ENCODE measurements at places on chromosomes 5 and 9. TPM values are rescaled to one million over a fixed set of nuclear protein-coding genes. Genes with fewer than 3 reads are reported as not detected.

The OLFML2A gene
- not detected for total RNA-seq

The PDE8B gene
- total RNA-seq: not detected

The SLC6A18 gene
- total RNA-seq: not detected

The DOCK8 gene
- total RNA-seq: 101 TPM

The CETN3 gene
- 37.5 TPM for total RNA-seq

The CAMK4 gene
- 51.3 TPM for total RNA-seq

The GCNT4 gene
- 3.3 TPM for total RNA-seq

The STPG3 gene
- total RNA-seq: not detected

The TCF7 gene
- total RNA-seq: 229 TPM

The IFNK gene
- not detected for total RNA-seq

The FOXD4L3 gene
- 0.18 TPM for total RNA-seq

The EQTN gene
- total RNA-seq: not detected

The NR2F1-AS1 gene
- not detected for total RNA-seq

The SLC25A48 gene
- total RNA-seq: not detected

The ZBTB26 gene
- 6.6 TPM for total RNA-seq

The CYLC2 gene
- total RNA-seq: not detected

The PCDHAC1 gene
- total RNA-seq: not detected

The ANKRD31 gene
- total RNA-seq: 0.34 TPM

The HMGCR gene
- total RNA-seq: 49.9 TPM

The PGM5 gene
- not detected for total RNA-seq

GRCh38 chr5:16160706-16161105, 18.9 kb downstream of the MARCHF11 start:
- DNase-seq: no peak

GRCh38 chr9:114176624-114177291, 21.4 kb downstream of the COL27A1 start:
- no peak for DNase-seq

GRCh38 chr9:15268317-15268716, 38.7 kb downstream of the TTC39B start:
- DNase-seq: no peak

- DNase-seq: no peak
These were observed 62.6 kb upstream of the DMAC1 start for GRCh38 chr9:7862170-7862569.

DNA sequence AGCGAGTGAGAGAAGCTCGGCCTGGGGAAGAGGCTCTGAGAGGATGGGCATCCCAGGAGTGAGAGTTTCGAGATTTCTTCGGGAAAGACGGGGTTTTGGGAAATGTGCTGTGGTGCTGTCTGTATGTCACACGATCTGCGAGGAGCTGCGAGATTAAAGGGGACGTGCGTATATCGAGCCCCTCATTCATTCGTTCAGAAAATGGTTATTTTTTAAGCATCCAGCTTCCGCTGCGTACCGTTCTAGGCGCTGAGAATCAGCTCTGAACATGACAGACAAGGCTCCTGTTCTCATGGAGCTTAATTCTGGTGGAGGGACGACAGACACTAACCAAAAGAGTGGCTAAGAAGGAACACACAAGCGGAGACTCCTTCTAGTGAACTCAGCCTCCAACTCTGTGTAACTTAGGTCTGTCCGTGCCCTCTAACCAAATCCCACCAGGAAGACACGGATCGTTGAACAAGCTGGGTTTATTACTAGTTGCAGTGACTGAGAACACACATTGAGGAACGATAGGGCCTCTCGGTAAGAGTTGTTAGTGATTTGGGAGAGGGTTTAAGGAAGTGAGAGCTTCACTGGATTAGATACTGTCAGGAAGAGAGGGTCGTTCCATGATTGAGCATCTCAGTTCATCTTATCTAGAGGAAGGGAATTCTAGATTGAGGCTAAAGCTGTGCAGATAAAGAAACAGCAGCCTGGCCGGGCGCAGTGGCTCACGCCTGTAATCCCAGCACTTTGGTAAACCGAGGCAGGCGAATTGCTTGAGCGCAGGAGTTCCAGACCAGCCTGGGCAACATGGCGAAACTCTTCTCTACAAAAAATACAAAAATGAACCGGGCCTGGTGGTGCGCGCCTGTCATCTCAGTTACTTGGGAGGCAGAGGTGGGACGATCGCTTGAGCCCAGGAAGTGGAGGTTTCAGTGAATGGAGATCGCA, 1.0 kb upstream of the FBXW11 start:
- DNase-seq: no peak

- DNase-seq: no peak
These were observed 25.4 kb downstream of the ADAMTS16 start for GRCh38 chr5:5165541-5166002.

DNA sequence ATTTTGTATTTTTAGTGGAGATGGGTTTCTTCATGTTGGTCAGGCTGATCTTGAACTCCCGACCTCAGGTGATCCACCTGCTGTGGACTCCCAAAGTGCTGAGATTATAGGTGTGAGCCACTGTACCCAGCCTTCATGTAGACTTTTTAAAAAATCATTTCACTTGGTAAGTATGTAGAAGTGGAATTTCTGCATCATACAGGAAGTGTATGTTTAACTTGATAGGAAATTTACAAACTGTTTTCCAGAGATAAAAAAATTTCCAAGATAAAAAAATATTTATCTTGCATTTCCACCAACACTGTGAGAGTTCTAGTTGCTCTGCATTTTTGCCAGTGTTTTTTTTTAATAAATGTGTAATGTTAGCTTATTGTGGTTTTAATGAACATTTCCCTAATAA, 155.8 kb downstream of the ZNF608 start:
- no peak for DNase-seq

- DNase-seq: no peak
These were observed 186.6 kb downstream of the HINT1 start for GRCh38 chr5:130978475-130978874.

DNA sequence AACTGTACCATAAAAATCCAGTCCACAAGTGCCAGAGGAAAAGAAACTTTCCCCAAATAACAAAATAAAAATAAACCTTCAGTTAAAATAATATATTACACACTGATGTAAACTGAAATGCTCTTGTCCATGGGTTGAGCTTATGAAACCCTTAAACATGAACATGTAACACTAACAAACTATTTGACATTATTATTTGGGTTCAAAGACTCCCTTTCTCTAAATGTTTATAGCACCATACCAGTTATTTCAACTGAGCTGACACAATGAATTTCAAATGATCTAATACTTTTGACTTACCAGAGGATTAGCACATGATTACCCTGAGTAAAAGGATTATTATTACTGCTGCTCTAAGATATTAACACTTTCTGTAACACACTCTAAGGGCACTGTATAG, 251.1 kb downstream of the BNC2 start:
- no peak for DNase-seq

- DNase-seq: no peak
These were observed 9.6 kb downstream of the SHB start for GRCh38 chr9:38059233-38059936.

GRCh38 chr5:174725261-174725990, 1.0 kb downstream of the MSX2 start:
- no peak for DNase-seq

GRCh38 chr5:127696683-127697082, 6.5 kb upstream of the CCDC192 start:
- no peak for DNase-seq

DNA sequence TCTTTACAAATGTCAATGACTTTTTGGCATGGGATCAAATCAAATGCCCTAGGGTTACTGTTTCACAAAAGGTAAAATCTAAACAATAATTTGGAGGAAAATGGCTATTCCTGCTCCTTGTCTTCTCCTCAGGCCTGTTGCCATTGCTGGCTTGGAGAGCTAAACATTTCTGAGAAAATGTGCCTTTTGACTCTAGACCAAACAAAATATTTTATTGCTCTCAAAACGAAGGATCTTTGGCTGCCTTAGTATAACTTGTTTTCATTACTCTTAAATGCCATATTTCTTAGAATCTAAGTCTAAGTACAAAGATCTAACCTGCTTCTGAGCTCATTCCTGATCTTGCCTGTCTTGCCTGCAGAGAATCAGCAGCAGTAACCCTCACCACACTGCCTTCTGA, 116.6 kb downstream of the MUSK start:
- DNase-seq: no peak

DNA sequence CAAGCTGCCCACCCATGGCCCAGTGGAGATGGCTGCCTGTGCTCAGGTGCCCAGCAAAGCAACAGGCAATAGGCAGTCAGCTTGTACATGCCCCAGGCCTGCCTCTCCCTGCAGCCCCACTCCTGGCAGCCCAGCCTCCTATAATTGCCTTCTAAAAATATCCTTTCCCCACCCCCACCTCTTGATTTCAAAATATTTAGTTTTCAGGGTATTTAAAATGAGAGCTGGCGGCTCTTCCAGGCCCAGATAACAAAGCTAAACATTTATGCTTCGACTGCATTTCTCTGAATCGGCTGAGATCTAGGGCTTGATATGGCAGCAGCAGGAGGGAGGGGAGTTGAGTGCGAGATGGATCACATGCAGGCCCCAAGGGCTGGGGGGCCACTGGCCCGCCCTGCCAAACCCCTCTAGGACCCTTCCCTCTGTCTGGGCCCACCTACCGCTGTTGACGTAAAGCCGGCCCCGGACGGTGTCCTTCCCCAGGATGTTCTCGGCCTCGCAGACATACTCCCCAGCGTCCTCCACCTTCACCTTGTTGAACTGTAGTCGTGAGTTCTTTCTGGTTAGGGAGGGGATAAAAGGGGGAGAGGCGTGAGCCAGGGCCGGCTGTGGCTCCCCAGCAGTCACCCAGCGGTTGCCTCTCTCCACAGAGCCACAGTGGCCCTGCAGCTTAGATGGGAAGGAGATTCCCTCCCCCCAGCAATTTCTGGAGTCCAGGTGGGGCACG, 85.0 kb downstream of the PSD2 start:
- no peak for DNase-seq

DNA sequence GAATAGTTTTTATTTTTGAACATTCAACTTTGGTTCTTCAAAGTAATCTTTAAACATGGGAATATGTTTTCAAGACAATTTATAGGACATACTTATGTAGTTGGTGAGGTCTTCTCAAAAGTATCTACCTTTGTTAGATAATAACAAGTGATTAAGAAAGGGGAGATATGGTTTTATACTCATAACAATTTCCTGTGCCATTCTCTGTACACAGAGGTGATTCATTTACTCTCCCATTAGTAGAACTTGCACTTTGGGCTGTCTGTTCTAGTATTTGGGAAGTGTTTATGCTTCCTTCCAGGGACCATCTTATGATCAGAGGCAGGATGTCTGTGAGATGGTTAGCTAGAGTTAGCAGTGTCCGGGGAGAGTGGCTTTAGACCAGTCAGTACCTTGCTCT, 15.2 kb downstream of the LSM11 start:
- no peak for DNase-seq

GRCh38 chr9:108282872-108283271, 572.9 kb downstream of the ACTL7B start:
- DNase-seq: no peak

DNA sequence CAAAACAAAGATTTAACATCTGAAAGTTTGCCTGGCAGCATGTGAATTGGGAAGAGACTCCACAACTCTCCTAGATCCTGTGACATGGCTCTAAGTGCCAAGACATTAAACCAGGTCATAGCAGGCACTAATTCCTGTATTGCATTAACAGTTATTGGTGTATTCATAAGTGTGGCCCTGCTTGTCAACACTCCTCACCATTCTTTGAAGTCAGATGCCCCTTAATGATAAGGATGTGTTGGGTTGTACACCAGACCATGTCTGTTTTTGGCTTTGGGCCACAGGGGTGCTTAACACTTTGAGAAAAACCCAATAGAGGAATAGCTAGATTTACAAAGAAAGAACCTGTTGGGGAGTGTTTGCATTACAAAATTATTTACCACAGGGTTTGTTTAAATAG, 43.4 kb upstream of the PDE8B start:
- no peak for DNase-seq

All from activated naive CD4-positive, alpha-beta T cell treated with anti-CD3 and anti-CD28 coated beads, Interleukin-2, amount 50 U/mL, for 72 hours (primary cell).